Stimulated activated CD4-positive, alpha-beta T cell treated with anti-CD3 and anti-CD28 coated beads, TNF-alpha, amount 100 ng/mL, for 24 hours (primary cell): ENCODE measurements at places on chromosomes 12 and 14.
A peak's percentile ranks its signal among the peaks of the same experiment; 100 is the strongest.

- DNase-seq = no peak
Observed at GRCh38 chr14:49945448-49946319, 52.8 kb downstream of the ARF6 start.

DNA sequence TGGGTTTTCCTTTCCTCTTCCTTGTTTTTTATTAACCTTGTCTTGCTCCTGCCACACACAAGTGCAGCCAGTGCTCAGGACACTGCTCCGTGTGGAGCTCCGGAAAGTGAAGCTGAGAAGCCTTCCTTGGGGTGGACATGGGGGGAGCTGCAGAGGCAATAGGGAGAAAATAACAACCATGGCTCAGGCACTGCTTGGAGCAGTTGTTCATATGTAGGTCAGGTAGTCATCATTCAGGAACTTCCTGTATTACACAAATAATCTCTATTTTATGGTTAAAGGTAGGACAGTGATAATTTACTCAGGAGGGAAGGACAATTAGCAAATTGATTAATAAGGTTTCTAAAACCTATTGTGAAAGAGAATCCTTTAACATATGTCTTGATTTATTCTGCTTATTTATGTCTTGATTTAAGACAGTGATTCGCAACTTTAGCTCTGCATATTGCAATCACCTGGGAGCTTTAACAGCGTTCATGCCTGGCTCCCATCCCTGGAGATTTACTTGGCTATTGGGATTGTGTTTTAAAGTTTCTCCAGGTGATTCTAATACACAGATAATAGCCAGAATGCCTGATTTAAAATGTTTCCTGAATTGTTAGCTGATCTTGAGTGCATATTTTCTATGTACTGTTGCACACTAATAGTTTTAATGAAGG is 92.1 kb downstream of the ETV6 start:
- no peak for DNase-seq

- no peak for DNase-seq
Observed at GRCh38 chr14:91866511-91867295, 633 bp downstream of the TC2N start.

DNA sequence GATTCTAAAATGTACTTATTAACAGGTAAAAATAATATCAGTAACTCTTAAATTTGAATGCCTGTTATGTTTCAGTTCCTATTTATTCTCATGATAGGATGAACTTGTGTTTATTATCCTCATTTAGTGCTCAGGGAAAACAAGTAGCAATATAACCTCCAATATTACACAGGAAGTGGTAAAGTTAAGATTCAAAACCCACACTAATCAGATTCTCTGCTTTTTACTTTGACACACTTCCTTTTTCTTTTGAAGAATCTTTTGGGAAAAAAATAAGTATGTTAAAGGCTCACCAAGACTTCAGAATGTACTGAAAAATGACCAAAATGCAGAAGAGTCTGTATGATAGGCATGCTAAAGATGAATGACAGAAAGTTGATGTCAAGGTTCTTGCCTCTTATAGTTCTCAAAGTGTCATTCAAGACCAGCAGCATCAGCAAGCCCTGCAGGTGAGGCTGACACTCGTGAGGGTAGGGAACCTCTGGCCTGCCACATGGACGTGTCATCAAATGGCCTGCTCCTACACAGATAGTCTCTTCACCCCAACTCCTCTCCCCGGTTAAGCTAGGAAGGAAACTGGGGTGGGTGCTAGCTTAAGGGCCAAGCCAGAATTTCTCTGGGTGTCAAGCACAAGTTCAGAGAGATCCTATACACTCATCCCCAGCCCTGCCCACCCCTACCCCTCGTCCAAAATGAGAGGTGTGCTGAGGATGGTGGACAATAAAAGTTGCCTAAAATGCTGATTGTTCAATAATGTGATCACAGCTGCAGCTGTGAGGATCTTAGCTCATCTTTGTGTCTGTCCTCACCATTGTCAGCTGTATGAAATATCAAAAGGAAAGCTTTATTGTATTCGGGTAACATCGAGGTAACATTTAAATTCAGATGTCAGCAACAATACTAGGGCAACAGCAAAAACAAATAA is 6.3 kb downstream of the TBPL2 start:
- no peak for DNase-seq

- DNase-seq = no peak
Observed at GRCh38 chr14:99619835-99620834, 16.1 kb upstream of the CCDC85C start.

DNA sequence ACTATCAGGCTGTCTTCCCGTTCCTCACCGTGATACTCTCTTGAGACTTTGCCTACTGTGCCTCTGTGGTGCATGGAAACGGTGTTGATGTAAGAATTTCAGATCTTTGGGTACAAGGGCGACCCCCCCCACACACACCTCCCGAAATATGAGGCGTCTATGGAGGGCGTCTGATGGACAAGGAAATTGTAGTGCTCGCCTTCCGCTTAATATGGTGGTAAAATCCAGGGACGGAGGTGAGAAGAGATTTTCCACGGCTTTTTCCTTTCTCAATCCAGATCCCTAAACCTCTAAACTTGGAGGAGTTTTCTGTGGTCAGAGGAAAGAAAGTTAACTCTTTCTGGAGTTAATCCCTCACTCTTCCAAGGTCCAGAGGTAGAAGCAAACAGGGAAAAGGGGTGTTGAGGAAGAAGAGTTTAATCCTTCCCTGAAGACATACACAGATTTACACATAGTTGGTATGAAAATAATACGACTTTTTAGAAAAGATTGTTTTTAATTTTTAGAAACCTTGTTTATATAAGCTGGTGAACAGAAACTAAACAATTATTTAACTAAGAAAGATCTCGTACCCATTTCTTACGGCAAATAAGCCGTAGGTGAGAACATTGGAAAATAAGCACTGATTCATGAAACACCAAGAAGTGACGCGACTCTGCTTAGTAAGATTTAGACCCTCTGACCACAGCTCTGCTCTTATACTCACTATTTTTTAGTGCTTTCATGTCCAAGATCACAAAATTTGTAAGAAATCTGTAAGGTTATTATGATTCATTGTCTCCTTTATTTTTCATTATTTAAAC is 23.1 kb upstream of the RNASE12 start:
- DNase-seq = no peak

DNA sequence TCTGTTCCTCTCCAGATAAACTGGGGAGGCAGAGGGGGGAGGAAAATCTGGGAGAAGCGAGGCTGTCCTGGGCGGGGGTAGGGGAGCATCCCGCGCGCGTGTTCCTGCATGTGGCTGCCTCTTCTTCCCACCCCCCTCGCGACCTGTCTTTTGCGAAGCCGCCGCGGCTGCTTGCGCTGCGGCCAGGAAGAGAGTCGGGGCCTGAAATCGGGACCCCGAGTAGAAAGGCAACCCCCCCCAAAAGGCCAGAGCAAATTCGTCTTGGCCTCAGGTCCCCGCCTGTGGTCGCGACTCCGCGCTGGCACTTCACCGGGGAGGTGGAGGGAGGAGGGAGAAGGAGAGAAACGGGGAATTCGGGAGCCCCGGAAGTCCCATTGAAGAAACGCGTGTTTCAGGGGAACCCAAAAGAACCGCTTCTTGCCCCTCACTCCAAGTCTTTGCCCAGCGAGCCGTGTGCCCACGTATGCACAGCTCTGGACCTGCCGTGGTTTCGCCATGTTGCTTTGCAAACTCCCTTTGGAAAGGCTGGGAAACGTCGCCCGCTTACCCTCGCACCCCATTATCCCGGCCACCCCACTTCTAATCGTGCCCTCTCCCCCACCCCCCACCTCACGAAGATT is 944 bp downstream of the CCND2 start:
- no peak for DNase-seq

GRCh38 chr14:76917158-76917596 is 91.0 kb downstream of the LRRC74A start:
- DNase-seq = no peak

- DNase-seq = no peak
Observed at GRCh38 chr14:90475298-90475697, 78.5 kb downstream of the CALM1 start.

DNA sequence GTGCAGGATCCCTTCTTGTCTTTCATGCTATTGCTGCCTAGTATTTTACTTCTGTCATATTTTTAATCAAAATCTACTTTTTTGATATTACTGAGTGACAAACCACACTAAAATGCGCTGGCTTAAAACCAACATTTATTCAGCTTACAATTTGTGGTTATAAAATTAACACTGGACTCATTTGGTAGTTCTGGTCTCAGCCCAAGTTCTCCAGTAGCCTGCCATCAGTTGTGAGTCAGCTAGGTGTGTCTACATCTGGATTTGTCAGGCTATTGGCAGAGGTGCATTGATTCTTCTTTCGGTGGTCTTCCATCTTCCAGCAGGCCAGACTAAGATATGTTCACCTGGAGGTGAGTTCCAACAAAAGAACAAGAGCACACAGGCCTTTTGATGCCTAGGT is 765.1 kb upstream of the FBXO33 start:
- no peak for DNase-seq

DNA sequence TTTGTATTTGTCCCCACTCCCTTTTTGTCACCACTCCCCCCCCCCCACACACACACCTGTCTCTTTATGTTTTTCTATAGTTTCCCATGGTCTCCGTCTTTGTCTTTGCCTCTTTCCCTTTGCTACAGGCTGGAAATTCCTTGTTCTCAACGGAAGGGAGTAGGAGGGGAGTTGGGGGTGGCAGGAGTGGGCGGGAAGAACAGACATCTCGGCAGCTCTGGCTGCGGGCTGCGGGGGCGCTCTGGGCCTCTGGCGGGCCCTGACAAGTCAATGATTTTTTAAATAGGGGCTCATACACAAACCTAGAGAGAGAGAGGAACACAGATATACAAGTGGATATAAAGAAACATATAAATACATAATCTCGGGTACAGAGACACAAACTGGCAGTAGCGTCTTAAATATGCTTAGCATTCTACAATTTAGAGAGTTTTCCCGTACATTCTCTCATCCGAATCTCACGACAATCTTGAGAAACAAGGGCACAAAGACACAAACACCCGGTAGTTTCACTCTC is 2.4 kb upstream of the NAB2 start:
- DNase-seq = peak; percentile 61

DNA sequence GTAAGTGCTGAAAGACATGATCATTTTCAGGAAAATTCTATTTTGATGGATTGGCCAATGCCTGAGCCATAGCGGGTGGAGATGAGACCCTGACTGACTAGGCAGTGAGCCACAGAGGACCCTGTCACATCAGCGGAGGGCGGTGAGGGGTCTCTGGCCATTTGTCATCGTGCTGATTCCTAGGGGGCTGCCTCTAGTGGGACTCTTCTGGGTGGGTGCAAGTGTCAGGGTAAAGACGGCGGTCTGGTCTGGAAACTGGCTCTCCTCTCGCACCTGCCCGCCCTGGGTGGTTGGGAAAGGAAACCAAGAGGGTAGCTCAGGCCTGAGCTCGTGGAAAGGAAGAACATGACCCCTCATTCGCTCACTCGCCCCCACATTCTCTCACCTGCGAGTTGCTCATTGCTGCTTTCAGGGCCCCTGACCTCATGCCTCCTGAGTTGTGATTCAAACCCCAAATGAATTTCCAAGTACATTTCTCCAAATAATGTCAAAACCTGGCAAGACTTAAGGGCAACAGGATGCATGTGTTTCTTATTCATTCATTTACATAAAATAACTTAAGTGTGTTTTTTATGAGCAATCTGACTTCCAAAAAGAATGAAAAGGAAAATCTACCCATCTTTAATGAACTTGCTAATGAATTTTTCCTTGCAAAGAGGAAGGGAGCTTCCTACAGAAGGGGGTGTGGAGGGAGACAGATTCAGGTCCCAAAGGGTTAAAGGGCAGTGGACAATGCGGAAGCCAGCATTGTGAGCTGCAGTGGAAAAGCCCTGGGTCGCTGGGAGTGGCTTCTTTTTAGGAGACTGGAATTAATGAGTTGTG is 12.8 kb downstream of the MEG3 start:
- no peak for DNase-seq

- no peak for DNase-seq
Observed at GRCh38 chr12:103470664-103471063, 25.1 kb downstream of the C12orf42 start.

DNA sequence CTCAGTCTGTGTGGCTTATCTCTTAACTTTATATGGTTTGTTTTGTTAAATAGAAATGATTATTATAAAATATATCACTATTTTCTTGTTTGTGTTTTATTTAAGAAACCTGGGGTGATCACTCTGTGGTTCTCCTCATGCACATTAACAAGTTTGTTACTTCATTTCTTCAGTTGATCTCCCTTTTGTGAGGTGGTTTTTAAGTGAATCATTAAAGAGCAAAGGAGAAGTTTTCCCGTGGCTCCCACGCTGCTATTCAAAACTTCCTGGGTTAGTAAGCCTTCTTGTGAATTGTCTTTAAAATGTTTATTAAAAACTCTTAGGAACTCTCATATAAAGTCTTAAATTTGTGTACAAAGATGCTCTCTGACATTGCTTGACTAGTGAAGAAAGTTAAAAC is 11.8 kb downstream of the ADIPOR2 start:
- no peak for DNase-seq

DNA sequence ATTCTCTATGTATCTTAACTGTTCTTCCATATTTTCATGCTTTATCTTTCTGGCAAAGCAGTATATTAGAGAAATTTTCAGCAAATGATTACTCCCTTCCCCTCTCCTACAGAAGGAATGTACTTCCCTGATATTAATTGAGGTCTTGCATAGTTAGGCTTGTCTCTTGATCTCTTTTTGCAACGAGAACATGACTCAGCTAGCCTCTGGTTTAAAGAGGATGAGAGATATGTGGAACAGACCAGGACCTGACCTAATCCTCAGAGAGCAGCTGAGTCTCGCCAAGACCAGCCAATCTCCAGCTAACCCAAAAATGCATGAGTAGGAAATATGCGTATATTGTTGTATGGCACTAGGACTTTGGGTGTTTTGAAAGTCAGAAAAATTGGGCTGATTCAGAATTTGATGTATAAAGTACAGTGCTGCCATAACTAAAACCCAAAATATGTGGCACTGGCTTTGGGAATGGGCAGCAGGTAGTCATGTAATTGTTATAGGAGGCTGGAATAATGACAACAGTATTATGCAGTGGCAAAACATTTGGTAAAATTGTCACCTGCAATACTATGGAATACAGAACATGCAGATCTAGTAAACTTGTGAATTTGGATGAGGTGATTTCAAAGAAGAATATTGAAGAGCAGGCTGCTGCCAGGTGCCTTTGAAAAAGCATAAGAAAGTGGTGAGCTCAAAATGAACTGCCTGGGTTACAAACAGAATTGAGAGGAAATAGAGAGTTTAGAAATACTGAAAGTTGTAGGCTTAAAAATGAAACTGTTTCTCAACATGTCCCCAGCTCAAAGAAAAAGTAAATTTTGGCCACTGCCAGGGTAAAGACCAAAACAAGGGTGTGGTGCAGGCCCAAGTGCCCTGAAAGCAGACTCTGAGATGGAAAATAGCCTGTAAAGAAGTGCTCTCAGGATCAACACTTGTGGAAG is 9.3 kb upstream of the USP15 start:
- DNase-seq = no peak

- no peak for DNase-seq
Observed at GRCh38 chr12:109523071-109523470, 45.6 kb downstream of the UBE3B start.
